ENCODE measurements at places on chromosomes 2 and 18.

DNA sequence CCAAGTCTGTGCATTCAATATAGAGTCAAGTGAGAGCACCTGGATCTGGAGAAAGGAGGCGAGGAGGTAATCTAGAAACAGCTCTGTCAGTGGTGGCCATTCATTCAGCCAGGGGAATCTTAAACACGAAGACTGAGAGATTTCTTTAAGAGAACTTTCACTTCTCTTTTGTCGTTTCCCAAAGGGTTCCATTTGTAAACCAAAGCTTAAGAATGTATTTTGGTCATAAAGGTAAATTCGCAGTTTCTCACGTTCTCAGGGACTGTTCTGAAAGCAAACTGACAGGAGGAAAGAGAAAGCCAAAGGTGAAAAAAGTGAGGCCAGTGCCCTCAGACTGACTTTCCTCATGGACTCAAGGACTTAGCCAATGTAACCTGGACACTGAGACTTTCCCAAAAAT lies 513.5 kb downstream of the CMPK2 start:
- DNase-seq: no peak

DNA sequence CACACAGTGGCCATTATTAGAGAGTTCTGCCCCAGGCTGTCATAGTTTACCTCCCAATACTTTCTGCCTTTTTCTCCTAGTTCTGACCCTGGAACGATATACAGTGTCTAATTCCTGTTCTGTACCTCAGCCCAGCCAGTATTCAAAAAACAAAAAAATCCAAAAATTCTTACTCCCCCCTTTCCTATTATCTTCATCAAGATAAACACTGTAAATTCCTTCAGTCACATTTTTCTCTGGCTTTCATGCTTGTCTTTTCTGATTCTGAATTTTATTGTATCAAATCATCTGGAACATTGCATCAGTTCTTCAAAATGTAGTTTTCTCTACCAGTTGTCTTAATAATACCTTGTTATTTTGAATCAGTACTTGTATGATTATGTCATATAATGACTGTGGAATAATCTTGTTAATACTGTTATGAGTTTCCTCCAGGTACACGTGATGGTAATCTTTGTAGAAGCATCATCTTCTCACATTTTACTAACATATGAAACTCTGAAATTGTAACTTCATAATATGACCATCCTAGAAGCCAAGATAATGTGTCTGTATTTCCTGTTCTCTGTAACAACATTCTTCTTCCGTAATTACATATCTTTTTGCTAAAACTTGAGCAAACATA lies 79.0 kb upstream of the NOSTRIN start:
- no peak for DNase-seq

DNA sequence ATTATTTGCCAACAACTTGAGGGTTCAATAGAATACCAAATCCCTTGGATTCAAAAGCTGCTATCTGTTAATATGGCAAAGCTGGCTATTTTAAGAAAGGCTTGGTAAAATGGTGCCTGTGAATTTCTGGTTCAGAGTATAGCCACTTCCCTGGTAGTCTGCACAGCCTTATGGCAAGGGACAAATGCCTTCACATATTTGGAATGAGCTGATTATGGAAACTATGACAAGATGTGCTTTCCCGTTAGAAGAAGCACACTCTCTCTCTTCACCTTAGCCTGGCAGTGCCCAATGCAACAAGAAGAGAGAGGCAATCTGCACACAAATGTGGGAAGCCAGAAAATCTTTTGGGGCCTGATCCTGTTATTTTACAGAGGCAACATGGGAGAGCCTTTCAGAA lies 47.5 kb upstream of the MAP3K20 start:
- DNase-seq: no peak

- DNase-seq: peak; percentile 36
Observed at GRCh38 chr2:162333968-162334367, 10.0 kb upstream of the GCA start.

DNA sequence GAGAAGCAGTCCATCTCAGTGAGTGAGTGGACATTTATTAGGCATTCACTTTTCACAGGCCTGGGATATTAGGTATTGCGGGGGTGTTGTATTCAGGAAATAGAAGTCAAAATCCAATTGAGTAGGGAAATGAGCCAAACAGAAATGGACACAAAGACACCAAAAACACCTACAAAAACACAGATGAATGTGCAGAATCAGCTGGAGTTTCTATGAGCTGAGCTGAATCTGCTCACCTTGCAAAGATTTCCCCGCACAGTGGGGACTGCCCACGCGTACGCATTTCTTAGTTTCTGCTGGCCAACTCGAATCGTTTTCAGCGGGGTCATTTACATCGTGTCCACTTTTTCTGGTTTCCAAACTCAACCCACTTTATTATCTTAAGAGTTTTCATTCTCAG lies 160.0 kb downstream of the BCL2 start:
- no peak for DNase-seq

DNA sequence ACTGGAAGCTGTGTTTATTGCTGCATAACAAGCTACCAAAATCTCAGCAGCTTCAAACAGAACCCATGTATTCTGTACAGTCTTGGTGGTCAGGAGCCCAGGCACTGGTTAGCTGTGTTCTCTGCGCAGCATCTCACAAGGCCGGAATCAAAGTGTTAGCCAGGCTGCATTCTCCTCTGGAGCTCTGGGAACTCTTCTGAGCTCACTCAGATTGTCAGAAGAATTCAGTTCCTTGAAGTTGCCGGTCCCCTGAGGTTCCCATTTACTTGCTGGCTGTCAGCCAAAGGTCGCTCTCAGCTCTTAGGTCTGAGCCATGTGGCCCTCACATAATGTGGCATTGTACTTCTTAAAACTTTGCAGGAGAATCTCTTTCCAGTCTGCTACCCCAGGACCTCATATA lies 123.6 kb upstream of the SMIM21 start:
- DNase-seq: no peak

DNA sequence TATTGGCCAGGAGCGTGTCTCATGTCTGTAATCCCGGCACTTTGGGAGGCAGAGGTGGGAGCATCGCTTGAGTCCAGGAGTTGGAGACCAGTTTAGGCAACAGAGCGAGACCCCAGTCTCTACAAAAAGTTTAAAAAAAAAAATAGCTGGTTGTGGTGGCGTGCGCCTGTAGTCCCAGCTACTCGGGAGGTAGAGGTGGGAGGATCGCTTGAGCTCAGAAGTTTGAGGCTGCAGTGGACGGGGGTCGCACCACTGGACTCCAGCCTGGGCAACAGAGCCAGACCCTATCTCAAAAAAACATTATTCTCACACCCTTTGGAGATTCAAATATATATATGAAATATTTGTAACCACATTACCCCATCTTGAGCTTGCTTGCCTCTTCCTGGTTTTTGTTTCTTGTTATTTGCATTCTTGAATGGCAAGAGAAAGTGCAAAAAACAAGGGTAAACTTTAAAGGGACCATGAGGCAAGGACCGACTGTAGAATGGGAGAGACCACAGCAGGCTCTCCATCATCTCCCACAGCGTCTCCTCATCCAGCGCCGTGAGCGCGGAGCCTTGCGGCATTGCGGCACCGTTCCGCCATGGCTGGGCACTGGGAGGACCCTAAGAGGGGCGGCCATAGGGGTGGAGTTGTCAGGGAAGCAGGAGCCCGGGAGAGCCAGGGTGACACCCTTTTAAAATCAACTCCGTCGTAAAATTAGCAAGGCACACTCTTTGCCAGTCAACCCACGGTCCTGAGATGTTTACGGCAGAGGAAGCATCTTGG lies 1.4 kb downstream of the ELP2 start:
- DNase-seq: no peak

GRCh38 chr2:118835746-118836410 lies 11.6 kb downstream of the EN1 start:
- no peak for DNase-seq

DNA sequence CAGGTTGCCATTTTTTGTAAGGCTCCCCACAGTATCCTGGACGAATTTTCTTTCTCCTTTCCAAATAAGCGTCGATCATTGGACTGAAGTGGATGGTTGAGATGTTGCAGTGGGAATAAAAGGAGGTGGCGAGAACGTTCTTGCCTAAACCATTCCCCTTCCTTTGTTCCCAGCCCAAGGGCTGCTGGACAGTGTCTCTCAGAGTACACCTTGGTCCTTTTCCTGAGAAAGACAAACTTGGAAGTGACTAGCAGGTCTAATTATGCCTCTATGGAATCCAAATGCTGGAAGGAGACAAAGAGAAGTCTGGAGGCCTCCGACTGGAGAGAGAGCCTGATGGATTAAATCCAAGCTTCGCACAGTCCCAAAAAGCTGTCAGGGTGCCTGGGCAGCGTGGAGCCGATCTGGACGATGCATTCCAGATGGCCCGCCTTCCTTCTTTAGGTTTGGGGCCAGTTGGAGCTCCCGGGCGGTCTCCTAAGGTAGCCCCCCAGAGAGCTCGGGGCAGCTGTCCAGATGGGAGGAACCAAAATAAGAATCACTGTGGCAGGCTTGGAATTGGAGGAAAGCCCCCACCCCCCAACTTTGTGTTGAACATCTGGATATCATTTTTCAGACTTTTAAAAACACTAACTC lies 186.8 kb downstream of the TMEM247 start:
- no peak for DNase-seq

DNA sequence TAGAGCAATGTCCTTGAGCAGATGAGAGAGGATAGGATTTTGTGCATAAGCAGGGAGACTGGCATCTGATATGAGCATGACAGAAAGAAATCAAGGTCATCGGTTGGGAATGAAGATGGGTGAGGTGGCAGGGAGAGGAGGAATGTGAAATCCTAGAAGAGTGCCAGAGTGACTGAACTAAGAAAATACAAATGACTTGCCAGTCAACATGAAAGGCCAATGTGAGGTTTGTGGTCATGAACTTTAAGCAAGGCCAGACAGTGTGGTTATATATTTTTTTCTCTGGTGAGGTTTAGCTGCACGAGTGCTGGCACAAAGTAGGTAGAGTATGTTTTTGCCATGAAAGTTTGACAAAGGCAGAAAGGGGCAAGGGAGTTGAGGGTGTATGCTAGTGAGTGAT lies 21.2 kb downstream of the QPCT start:
- no peak for DNase-seq

- DNase-seq: no peak
Observed at GRCh38 chr2:241869087-241869961, at the start of gene RTP5. TSS of gene RTP5 (plus strand) at chr2:241869729. CDS start at chr2:241869757, 28 bp downstream.

- no peak for DNase-seq
Observed at GRCh38 chr2:100655936-100656534, 93.2 kb downstream of the PDCL3 start.

DNA sequence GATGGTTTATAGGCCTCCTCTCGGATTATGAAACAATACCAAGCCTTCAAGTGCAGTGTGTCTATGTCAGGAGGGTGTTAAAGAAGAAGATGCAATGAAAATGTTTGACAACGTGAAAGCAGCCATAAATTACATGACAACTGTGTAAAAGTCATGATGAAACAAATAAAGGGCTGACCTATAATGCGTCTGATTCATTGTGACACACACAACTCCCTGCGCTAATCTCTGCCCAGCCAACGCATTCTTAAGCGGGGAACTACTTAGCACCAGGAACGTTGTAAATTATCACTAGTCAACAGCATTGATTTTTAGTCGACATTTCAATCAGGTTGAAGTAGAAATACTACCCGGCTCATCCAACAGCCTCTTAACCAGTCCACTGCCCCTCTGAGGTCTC lies 26.8 kb downstream of the BCL11A start:
- no peak for DNase-seq

DNA sequence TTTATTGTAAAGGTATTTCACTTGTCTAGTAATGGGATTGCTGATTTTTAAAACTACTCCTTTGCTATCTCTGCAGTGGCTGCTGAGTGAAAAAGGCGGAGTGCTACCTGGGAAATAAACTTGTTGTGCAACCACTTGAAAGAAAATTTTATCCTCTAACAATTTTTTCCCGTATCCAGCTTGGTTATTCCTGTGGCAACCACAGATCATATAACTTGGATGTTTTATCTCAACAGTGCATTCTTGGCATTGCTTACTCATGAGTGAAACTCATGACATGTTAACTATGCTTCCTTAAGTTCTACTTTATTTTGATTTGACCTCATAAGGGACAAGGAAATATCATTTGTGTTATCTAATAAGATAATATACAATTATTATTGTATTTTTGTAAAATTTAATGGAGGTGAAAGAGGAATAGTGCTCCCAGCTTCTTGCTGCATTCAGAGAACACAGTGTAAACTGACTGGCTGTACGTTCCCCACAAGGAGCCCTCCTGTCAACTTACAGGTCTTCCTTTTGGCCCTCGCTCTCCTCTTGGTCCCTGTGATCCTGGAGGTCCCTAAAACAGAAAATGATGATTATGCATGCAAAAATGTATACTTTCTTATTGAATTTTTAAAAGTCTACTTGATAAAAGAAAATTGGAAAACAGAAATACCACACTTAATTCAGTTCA lies 82.7 kb downstream of the COL5A2 start:
- DNase-seq: peak; percentile 79

DNA sequence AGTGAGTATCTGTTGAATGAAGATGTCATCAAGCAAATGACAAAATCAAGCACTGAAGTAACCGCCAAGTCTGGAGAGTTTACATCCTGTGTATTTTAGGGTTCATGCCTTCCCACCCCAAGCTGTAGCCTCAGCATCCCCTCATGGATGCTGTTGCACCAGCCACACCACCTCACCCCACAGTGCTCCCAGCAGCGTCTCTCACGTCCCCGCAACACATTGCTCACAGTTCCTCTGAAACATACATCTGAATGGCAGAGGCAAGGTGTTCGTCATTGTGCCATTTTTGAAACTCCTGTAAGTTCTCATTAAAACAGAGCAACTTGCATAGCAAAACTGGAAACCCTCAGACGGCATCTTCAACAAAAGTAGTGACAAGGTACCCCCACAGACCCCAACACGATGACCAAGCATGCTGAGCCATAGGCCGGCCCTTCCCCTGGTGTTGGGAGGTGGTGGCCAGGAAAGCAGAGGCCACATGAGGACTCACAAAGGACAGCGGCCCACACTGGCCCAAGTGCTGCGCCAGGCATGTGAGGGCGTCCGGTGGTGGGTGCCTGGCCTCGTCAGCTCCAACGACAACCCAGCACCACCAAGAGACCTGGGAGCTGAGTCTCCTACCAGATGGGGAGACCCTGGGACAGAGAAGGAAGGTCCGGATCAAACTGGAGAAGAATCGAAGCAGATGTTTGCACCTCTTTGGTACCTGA lies 456.5 kb downstream of the EIPR1 start:
- no peak for DNase-seq

GRCh38 chr2:37582481-37583220 lies 88.8 kb downstream of the CDC42EP3 start:
- DNase-seq: no peak

GRCh38 chr18:12639990-12640880 lies 17.7 kb downstream of the SPIRE1 start:
- peak; percentile 75 for DNase-seq

- no peak for DNase-seq
Observed at GRCh38 chr2:46510598-46511177, 31.3 kb downstream of the TMEM247 start.

- DNase-seq: no peak
Observed at GRCh38 chr2:130762910-130763385, 7.6 kb downstream of the AMER3 start.
